ENCODE measurements at places on chromosomes 6 and 20.

DNA sequence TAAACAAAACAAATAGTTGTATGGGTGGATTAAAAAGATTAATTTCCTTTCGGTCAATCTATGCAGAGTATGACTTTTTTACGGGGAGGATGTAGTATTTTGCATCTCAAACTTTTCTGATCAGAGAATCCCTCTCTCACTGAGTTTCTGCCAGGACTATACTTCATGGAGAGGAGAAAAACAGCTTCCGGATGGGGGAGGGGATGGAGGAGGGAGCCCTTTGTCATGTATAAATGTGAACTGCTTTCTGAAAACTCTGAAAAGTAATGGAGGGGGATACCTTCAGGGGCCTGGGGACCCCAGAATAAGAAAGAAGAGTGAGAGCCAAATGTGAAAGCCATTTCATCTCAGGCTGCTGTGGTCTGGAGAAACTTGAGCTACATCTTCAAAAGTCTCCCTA is 173.1 kb upstream of the KCNK16 start:
- DNase-seq, result no peak

GRCh38 chr20:38747495-38748096 is 664 bp upstream of the ACTR5 start:
- no peak for DNase-seq

DNA sequence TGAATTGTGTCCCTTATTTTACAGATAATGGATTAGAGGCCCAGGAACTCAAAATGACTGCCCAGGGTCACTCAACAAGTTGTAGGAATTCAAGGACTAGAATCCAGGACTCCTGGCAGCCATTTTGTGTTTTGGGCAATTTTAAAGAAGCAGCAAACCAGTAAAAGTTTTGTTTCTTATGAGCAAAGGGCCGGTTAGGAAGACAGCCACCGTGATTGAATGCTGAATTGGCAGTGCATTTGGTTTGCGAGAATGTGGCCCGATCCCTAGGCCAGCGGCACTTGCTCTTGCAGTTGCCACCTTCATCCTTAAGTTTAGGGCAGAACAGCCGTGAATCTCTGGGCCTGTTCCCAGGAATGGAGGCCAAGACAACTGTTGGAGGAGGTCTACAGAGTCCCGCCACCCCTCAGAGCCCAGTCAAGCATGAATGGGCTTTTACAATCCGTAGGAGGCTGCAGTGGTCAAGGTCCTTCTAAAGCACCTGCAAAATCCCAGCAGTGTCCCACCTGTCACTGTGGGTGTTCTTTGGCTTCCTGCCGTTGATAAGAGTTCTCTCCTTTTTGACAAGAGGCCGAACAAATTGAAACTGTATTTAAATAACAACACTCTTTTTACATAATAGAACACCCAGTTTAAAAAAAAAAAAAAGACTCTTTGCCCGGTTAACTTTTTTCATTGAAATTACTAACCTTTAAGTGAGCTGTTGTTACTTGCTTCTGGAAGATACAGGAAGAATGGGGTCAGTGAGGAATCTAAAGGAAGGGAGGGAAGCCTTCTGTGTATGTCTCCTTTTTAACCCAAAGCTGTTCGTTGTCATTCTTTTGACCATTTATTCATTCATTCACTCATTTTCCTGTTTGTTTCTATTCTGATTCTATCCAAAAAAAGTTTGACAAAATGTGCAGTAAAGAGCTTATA is 68.7 kb downstream of the PHACTR2 start:
- DNase-seq, result no peak

DNA sequence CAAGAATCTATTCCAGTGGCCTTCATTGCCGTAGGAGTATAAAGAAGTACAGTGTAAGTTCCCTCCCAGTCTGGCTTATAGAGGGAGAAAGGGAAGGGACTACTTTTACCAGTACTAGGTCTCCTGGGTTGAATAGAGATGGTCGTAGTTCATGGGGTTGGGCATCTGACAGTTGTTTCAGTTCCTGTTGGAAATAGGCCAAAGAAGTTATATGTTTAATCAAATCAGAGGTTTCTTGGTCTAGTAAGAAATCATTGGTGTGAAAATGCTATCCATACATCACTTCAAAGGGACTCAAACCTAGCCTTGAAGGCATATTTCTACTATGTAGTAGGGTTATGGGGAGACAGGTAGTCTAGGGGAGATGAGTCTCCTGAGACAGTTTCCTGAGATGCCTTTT is 45.6 kb upstream of the MAN1A1 start:
- no peak for DNase-seq

- no peak for DNase-seq
Observed at GRCh38 chr20:58310291-58310782, 822 bp downstream of the RAB22A start.

GRCh38 chr6:147157930-147158329 is 46.3 kb upstream of the STXBP5 start:
- peak; percentile 32 for DNase-seq

DNA sequence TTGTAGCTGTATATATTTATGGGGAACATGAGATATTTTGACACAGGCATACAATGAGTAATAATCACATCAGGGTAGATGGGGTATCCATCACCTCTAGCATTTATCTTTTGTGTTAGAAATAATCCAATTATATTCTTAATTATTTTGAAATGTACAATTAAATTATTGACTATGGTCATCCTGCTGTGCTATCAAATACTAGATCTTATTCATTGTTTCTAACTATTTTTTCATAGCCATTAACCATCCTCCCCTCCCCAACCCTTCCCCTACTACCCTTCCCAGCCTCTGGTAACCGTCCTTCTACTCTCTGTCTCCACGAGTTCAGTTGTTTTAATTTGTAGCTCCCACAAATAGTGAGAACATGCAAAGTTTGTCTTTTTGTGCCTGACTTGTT is 28.5 kb downstream of the NKX2-4 start:
- DNase-seq, result no peak

DNA sequence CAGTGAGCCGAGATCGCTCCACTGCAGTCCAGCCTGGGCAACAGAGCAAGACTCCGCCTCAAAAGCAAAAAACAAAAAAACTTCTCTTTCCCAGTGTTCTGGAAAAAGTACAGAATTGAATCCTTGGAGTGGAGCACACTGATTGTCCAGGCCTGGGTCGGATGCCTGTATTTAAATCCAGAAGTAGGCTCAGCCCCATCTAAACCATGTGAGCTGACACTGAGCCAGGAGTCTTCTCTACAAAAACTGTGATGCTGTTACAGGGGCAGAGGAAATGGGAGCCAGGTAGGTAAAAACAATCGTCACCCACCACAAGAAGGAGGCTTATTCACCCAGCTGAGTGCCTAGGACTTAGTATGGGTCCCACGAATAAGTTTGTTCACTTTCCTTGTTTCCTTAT is 43.0 kb upstream of the PTPN1 start:
- DNase-seq, result no peak

Measured in hematopoietic multipotent progenitor cell treated with erythropoietin and hydrocortisone succinate and interleukin-3 and kit ligand, for 6 days (in vitro differentiated cells).